Posterior cingulate gyrus (tissue), 11 donors: ENCODE measurements at places on chromosomes 3 and 15.

DNA sequence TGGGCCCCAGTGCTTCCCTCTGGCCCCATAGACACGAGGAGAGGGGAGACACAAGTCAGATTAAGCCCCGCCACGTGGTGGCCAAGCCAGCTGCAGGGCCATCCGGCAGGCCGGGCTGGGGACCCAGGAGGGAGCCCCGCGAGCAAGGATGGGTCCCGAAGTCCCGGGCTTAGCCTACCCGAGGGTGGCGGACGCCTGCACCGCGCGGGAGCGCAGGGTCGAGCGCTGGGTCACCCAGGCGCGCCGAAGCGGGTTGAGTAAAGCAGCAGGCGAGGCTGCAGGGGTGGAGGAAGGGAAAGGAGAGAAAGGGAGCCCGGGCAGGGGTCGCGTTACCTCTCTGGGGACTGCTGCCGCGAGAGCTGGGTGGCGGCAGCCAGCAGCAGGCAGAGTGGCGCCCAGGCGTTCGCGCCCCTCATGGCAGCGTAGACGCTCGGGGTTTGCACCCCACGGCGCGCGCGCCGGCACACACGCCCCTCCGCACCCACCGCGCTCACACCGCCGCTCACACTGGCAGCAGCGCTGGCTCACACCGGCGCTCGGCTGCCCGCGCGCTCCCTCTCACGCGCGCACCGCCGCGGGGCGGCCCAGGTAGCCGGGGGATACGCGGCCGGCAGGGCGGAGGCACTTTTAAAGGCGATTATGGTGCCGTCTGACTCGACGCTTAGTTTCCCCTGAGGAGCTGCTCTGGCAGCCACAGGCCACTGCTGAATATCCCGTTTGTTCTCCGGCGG lies at the start of gene PCOLCE2:
TSS of gene PCOLCE2 (minus strand) at position 603 of the 731 bp plus-strand sequence. CDS start at position 416, 187 bp downstream.
- DNase-seq: no peak

DNA sequence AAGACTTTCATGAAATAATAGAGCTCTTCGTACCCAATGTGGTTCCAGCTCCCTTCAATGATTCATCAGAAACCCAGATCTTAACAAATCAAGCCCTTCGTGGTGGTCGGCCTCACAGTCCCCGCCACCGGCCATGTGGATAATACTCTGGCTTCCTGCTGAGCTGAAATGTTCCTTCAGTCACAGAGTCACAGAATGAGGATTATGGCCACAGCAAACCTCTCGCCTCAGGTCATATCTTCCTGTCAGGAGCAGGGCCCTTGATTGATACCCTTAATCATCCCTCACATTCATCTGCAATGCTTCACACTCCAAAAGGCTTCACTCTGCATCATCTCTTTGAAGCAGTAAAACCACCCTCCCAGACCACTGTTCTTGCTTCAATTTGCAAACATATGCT lies 452.6 kb downstream of the OCA2 start:
- no peak for DNase-seq

DNA sequence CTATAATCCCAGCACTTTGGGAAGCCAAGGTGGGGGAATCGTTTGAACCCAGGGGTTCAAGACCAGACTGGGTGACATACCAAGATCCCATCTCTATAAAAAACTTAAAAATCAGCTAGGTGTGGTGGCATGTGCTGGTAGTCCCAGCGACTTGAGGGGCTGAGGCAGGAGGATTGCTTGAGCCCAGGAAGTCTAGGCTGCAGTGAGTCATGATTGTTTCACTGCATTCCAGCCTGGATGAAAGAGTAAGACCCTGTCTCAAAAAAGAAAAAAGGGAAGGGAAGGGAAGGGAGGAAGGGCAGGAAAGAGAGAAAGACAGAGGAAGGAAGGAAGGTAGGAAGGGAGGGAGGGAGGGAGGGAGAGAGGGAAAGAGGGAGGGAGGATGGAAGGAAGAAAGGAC lies 133.7 kb upstream of the LRRN1 start:
- DNase-seq: no peak

DNA sequence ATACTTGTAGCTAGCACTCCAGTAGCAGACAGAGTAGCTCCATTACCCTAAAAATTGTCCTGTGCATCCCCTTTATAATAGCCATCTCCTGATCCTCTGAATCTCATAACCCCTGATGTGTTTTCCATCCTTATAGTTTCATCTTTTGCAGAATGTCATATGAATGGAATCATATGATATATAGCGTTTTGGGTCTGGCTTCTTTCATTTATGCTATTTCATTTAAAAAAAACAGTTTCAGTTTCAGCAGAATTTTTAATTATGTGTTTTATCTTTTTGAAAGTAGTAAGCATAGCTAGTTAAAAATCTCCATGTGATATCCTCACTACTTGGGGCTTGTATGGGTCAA lies 132.7 kb downstream of the KLF13 start:
- DNase-seq: no peak

GRCh38 chr3:34155108-34155507 lies 356.7 kb downstream of the PDCD6IP start:
- no peak for DNase-seq

GRCh38 chr3:142796823-142797222 lies 73.0 kb downstream of the TRPC1 start:
- no peak for DNase-seq

DNA sequence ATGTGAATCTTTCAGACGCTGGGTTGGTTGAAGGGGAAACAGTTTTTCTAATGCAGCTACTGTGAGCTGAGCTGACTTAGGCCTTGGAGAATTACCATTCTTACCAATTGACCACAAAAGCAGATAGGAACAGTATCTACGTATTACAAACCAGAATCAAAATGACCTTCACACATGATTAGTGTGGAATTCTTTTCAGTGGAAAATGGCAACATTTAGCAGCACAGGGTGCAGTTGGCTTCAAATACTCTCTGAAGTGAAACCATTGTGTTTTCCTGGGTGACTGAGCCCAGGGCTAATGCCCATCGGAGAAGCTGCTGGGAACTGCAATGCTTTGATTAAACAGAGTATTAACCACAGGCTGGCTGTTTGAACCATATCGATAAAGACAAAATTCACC lies 40.2 kb upstream of the GOLGA8J start:
- DNase-seq: no peak

DNA sequence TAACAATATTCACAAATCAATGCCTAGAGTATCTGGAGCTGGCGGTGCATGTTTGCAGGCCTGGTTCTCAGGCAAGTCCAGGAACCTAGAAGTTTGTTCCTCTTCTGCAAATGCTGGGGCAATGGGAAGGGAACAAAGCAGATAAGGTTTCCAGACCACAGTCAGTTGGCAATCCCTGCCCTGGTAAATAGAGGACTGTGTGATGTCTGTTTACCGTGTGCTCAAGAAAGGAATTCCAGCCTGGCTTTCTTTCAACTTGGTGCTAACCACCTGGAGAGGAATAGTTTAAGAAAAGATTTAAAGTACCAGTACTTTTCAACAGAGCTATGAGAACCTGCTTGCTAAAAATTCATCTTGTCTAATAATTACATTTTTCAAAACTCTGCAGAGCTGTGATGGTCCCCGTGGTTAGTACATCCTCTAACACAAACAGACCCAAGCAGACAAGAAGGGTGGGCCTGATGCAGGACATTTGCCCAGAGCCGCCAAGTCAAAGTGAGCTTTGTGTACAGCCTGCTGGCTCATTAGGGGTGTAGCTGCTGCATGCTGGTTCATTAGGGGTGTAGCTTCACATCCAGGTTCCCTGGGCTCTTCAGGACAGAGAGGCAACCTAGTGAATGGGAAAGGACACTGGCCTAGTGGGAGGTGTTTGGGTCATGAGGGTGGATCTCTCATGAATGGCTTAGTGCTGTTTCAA lies 220.5 kb downstream of the SQOR start:
- DNase-seq: no peak

DNA sequence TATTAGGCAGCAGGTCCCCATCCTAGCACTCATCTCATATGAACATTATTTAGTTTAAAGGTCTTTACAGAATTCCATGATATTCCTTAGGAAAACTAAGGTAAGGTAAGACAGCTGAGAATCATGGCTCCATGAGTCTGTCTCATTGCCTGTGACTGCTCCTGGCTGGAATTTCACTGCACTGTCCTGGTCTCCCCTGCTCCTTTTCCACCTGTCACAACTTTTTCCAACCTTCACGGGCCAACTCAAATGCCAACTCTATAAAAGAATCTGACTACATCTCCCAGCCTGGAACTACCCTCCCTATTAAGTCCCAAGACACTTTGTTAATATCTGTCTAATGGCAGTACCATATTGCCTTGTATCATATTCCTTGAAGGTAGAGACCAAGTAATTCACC lies 7.6 kb downstream of the CNBP start:
- DNase-seq: no peak

DNA sequence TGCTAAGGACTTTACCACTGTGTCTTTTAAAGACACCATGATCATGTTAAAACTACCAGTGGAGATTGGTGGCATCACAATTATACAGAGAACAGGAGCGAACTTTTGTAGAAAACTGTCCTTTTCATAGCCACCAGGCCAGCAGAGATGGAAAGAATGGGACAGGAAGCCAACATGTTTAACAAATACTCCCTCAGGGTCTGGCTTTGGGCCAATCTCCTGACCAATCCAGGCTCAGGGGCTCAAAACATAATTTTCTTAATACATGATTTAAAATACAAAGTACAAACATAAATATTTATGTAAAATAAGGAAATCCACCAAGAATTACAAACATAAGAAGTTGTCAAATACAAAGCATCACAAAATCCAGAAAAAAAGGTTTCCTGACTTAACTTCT lies 266.0 kb downstream of the VPS13C start:
- DNase-seq: no peak

GRCh38 chr15:56099311-56099710 lies 105.9 kb upstream of the NEDD4 start:
- no peak for DNase-seq

DNA sequence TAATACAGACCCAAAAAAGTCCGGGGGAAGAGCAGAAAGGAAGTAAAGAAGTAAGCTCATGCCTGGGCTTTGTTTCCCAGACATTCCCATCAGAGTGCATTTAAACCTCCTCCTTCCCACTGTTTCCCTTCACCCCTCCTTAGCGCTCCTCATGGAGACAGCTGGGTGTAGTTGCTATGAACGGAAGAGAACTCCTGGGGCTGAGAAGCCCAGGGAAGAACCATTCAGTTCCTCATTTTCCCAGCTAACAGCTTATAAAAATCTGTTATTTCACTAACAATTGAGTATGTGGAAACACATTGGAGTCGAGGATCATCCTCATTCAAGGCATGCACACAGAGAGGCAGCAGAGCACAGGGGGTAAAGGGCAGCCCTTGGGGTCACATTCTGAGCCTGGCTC lies 299.3 kb downstream of the SHQ1 start:
- no peak for DNase-seq

DNA sequence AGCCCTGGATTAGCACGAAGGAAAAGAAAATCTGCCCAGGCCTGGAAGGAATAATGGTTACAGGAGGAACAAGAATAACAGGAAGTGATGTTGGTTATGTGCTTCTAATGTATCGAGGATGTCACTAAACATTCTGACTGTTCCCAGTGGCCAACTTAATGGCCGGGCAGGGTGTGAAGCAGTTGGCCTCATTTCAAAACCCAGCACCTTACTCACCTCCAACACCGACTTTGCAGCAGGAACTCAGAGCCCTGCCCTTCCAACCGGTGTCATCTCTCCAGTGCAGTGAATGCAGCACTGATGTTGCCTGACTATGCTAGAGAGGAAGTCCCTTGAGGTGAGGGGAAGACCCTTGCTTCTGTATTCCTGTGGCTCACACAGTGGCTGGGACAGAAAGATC lies 162.4 kb upstream of the LRTM1 start:
- no peak for DNase-seq

DNA sequence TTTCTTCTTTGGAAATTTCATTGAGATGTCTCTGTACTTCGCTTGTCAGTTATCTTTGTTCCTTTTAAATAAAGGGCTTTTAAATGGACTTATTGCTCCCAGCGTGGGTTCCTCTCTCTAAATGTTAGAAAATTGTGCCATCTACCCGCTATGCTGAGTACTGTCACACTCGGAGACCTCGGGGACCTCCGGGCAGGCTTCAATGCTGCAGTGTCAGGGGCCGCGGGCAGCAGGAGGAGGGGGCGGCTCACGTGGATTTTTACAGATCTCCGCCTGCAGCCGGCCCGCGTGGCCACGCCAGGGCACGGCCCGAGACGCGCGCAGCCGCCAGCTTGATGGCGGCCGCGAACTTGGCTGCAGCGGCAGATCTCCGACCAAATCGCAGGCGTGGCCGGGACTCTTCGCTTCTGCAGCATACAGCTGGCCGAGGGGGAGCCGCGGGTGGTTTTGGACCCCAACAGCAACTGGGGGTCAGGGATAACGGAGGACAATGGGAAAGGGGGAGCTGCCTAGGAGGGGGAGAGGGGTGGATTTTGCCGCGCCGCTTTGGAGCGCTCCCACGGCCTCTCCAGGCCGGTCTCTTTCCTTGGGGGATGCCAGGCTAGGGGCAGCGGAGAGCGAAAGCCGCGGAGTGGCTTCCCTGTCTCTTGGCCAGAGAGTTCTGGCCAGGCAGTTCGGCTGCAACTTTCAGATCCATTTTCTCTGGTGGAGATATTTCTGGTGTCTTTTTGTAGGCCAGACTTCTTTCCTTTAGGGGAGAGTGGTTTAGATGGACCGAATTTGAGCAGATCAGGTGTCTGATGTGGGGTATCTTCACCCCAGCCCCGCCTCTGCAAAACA lies 15.3 kb downstream of the NR2F2 start:
- DNase-seq: no peak

DNA sequence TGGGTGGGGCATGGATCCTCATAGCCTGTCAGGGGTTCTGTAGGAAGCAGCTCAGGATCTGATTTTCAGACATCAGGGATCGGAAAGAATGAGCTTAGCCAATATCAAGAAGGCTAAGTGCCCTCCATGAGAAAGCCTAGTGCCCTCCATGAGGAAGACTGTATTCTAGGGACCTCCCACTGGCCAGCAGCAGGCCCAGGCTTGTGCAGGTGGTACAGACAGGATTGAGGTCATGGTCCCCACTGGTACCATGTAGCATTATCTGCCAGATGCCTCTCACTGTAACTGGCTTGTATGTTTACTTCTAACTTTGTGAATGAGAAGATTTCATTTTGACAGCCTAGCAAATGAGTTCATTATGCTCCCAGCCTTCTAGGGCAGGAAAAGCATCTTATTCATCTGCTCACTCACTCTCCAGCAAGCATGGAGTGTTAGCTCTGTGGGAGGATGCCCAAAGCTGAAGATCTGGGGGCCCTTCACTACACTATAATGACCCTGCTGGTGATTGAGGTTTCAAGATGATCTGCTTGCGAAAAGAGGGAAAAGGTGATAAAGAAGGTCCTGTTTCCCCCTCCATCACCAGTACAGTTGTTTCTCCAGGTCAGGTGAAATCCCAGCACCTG lies 7.5 kb downstream of the EPHB1 start:
- DNase-seq: no peak

DNA sequence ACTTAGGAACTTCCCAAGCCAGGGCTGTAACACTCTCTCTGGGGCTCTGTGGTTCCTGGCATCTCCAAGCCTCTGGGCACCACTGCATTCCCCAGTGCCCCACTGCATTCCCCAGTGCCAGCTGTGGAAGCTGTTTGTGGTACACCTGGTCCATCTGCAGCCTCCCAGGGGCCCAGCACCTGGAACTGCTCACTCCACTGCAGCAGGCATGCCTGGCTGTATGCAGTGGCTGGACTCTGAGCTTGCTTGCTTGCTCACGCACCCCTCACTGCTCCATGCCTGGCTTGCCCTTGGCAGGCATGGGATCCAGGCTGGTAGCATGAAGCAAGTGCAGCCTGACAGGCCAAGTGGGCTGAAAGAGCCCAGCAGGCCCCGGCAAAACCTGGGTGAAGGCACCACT lies 512.1 kb downstream of the SQOR start:
- no peak for DNase-seq
